ENCODE measurements at places on chromosomes 12 and 14.

GRCh38 chr12:27747111-27747820 lies 32.8 kb upstream of the KLHL42 start:
- no peak for DNase-seq

GRCh38 chr12:117985182-117985581 lies 16.4 kb upstream of the KSR2 start:
- no peak for DNase-seq

DNA sequence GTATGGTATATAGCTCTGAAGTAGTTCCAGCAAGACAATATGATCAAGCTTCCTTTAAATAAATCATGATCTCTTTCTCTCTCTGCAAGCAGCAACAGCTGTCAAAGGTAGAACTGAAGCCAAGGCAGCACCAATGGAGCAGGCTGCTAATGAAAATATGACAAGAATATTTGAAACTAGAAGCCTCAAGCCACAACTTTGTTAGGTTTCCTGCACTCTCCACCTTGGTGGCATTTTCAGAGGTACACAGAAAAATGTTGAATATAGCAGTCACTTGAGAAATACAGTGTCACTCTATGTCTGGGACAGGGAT lies 43.8 kb upstream of the PSMA6 start:
- DNase-seq = no peak

GRCh38 chr14:104967386-104968152 lies 10.6 kb downstream of the AHNAK2 start:
- DNase-seq = no peak

DNA sequence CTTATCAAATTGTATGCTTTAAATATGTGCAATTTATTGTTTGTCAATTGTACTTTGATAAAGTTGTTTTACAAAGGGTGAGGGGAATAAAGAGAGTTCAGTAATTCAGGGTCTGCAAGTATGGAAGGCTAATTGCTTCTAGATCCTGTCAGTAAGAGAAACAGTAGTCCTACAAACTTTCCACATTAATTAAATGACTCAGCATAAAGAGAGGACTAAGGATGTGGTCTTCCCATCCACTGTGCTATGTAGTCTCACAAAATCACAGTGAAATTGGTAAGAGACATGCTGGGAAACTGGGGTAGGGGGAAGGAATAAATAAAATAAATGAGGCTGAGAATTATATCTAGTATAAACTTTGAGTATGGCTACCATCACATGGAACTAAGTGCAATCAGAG lies 130.2 kb upstream of the PKP2 start:
- no peak for DNase-seq

DNA sequence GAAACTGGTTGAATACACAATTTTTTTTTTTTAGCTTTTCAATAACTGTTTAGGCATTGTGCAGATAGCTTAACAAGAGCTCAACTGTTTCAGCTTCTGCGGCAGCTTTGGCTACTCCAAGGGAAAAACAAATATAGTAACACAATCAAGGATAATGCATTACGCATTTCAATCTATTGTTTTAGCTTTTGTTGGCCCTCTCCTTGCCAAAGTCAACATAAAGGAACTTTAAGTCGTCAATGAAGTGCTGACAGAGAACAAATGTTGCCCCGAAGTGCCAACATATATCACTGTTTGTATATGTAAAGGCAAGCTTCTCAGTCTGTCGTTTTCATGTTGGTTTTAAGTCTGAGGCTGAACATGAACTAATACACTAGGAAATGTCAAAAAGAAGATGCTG lies 1087.4 kb upstream of the FLRT2 start:
- DNase-seq = peak; percentile 20

- peak; percentile 65 for DNase-seq
Measured at GRCh38 chr12:22415342-22416309, 81.1 kb upstream of the ST8SIA1 start.

GRCh38 chr14:104228221-104228620 lies 89.8 kb downstream of the KIF26A start:
- no peak for DNase-seq

DNA sequence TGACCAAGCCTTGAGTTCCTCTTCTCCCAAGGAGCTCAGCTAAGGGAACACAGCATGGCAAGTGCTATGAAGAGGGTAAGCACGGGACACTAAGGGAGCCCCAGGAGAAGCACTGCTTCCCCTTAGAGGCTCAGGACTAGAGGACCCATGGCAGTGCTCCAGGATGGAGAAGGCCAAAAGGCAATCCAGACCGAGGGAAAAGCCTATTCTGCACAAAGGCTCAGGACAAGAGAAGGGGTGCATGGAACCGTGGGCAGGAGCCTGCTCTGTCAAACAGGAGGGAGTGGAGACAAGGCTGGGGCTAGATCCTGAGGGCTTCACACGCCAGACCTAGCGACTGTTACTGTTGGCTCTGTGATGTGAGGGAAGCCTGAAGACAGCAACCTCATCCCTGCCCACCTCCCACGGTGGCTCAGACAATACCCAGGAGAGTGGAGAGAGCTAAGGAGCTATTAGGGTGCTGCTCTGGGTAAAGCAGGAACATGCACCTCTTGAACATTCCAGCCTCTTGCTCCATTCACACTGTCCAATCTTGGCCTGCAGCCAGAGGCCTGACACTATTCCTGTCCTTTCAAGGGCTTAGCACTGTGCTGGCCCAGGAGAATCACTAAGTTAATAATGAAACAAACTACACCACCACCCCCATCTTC lies 24.2 kb downstream of the OTUB2 start:
- no peak for DNase-seq

DNA sequence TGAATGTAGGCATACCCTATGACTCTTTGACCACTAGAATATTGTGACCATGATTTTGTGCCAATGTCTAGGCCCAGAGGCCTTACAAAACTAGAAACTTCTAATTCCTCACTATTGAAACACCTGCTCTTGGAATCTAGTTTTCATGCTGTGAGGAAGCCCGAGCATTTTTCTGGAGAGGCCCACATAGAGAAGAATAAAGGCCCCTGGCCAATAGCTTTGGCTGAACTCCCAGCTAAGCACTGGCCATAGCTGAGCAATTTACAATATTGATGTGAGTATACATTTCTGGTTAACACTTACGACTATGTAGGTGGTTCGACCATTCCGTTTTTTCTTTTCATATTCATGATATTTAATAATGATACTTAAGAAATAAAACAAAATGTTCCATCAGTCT lies 190.3 kb downstream of the KCNH5 start:
- DNase-seq = no peak

DNA sequence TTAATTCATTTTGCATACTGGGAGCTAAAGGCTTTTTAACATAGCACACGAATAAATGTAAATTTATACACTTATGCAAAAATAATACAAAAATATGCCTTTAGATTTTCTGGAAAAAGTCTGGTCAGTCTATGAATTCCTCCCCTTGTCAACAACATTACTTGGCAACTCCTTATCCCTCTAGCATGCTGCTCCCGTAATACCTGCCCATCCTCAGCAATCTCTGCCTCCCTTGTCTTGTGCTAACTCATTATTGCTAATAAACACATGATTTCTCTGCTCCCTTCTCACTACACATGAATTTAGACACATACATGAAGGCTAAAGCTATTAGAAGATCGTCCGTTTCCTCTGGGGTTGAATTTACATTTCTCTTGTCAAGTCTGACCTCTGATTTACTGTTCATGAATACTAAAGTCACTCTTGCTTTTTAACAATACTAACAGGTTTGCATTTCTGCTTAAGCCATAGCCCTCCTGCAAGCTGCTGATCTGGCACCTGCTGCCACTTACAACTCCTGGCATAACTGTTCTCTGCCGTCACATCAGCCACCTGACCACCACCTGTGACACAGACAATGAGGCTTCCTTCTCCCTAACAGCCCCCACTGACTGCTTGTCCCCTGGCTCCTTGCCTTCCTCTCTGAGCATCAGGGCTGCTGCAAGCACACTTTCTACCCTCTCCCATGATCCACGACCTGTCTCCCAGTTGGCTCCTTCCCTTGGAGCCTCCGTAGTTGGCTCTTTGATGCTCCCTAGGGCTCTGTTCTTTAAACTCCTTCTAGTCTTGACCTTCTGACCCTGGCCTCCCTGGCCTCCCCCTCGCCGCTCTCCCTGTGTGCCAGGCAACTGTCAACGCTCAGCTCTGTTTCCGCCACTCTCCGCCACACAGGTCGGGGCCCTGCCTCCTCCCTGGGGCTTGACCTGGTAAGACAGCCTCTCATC lies 177.6 kb downstream of the CALM1 start:
- no peak for DNase-seq

Measured in COLO829 (cell line).